ENCODE measurements at places on chromosomes 12 and 14.

DNA sequence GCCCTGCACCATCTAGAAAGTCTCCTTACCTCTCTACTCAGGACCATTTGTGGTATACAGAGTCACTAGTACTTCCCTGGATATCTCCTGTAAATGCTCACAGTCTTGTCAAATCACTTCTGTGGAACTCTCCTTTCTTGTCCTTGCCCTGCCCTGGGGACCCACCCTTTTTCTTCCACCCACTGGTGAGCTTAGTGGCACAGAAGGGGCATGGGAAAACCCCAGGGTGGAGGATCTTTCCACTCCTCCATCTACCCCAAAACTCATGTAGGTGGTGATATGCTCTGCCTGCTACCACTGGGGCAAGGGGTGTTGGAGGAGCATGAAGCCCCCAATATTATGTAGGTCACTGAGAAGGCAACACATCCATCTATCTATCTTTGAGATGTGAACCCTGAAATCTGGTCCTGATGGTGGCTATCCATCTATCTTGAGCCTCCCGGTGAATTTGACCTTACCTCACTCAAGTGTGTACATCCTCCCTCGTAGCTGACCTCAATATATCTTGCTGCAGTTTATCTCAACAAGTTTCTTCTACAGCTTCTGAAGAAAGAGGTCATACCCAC is 943 bp downstream of the TESPA1 start:
- no peak for DNase-seq

DNA sequence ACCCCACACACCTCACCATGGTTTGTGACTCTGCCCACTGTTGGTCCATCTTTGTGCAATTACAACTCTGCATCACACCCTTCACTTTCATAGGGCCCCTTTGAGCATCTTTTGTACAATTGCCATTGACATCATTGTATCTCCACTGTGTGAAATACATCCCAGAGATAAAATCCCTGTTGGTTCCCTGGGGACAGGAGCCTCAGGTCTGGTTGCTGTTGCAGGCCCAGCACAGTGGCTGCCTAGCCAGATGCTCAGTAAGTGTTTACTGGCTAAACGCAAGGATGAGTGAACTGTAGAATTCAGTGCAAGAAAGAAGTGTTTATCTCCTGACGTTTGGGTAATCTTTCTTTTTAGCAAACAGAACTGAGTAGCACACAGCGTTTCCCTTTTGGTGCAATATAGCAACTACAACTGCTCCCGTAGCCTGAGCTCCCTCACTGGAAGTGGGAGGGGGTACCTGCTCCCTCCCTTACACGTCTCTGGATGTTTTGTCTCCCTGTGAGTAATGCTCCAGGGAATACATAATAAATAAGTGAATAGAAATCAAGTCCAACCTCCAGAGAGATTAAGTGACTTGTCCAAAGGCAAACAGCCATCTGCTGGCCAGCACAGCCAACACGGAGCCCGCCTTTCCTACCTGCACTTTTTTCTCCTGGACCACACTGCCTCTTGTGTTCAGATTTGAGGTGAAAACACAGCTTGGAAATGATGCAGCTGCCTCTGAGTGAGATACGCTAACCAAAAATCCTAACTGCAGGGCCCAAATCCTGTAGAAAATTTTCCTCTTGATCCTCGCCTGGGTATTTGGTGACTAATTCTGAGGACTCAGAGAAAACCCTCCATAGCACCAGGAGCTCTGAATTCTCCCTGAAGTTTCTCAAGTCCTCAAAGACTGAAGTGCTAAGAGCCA is 27.4 kb downstream of the GALNT16 start:
- DNase-seq = no peak

- DNase-seq = no peak
Measured at GRCh38 chr14:56333359-56334292, 215.4 kb downstream of the PELI2 start.

- no peak for DNase-seq
Measured at GRCh38 chr12:121539908-121540307, 40.9 kb downstream of the KDM2B start.

GRCh38 chr12:33205981-33206380 is 233.6 kb downstream of the SYT10 start:
- no peak for DNase-seq

DNA sequence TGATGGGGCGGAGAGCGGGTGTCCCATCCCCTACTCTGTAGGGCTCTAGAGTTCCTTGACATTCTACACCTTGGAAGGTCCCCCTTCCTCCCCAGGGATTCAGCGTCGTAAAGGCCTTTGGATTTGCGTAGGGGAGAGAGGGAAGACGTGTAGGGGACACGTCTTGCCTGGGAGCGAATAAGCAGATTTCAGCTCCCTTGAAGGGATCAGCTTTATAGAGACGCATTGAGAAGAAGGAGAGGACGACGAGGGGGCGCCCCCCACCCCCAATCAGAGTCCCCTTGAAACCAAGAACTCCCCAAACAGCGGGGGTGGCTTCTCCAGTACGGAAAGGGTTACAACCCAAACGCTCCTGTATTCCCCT is 324 bp downstream of the CALCOCO1 start:
- DNase-seq = no peak

- no peak for DNase-seq
Measured at GRCh38 chr12:58452546-58452945, 467.8 kb downstream of the LRIG3 start.

DNA sequence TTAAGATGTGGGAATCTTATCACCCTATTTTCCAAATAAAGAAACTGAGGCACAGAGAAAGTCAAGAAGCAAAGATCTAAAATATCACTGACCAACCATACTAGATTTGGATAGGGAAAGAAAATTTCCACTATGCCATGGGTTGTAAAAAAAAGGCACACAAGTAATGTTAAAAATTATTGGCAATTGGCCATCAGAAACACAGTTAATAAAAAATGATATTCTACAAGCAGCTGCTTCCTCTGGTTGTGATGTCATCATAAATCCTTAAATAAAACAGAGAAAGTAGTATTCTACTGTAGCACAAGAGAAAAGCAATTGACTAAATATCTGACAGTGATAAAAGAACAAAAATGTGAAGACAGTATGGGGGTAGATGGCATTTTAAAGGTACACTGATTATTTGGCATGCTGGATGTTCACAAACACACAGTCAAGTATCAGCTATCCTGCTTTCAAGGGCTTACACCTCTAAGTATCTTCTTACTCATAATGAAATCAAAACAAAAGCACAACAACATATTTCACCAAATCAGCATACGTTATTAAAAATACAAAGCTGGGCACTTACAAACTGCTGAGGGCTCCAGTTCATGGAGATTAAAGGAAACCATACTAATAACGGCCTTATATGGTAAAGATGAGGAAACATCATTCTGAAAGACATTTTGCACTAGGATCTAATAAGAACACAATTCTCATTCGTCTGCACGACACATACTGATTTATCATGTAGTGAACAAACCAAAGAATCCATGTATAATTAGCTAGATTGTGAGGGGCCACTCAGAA is 45.7 kb downstream of the CORO1C start:
- DNase-seq = no peak

- DNase-seq = no peak
Measured at GRCh38 chr14:77324816-77325745, 4.2 kb downstream of the GSTZ1 start.

GRCh38 chr14:96252999-96253539 is 2.9 kb upstream of the BDKRB1 start:
- DNase-seq = no peak

- no peak for DNase-seq
Measured at GRCh38 chr14:89185919-89186855, 230.8 kb downstream of the FOXN3 start.

DNA sequence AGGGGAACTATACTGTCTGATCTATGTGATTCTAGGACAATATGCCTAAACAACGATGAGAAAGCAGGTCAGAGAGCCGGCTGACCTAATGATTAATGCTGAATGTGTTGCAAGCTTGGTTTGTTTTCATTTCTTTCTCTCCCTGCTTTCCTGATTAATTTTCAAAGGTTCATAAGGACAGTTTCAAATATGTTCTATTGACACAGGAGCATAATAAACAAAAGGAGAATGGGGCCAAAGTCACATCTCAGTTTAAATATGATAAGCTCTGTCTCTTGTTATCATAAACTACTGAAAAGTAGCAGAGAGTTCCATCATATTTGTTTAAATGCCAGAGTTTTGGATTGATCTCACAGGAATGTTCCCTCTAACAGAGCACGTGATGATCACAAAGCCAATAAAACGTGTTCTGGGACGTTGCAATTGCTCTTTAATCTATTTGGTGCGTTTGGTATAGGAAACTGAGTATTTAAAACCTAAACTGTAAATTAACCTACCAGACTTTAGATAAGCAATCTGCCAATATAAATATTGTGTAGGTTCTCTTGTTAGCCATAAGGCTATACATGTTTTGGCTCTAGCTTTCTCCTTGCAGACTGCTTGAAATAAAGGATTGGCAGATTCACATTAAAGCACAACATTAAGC is 3.7 kb upstream of the HSD17B6 start:
- no peak for DNase-seq

DNA sequence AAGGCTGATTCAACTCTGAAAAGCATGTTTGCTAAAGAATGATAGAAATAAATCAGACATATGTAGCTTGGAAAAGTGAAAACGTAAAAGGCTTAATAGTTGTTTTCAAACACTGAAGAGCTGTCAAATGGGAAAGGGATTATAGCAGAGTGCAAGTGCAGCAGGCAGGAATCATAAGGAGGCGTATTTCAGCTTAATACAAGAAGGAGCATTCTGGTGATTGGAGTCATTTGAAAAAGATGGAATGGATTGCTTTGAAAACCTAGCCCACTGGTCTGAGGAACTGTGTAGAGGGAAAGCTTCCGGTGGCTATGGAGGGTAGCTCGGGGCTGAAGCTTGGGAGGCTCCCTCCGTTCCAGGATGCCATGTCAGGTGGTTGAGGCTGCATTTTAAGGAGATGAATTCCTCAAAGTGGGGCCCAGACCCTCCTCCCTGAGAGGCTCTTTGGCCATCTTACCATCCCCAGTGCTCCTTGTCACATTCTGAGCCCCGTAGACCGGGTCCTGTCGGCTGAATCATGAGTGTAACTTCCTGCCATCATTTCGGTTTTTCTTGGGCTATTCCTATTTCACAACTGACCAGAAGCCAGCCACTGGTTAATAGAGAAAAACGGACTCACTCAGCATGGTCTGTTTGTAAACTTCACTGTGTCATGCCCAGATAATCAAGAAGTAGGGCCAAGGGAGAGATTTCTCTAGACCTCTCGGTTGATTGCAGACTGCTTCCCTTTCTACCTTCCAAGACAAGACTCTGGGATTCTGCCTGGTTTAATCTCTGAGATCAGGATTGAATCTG is 6.5 kb downstream of the WNT5B start:
- no peak for DNase-seq

GRCh38 chr12:65781681-65782269 is 42.5 kb upstream of the HMGA2 start:
- DNase-seq = no peak

DNA sequence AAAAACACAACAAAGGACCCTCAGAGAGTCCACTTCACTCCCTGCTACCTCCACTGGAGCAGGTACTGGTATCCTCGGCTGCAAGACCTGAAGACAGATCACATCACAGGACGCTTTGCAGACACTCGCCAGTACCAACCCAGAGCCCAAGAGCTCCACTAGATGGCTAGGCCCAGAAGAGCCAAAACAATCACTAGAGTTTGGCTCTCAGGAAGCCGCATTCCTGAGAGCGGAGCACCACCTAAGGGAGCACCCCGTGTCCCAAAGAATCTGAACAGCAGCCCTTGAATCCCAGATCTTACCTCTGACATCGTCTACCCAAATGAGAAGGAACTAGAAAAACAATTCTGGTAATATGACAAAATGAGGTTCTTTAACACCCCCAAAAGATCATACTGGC is 399.8 kb downstream of the RAD51B start:
- no peak for DNase-seq

DNA sequence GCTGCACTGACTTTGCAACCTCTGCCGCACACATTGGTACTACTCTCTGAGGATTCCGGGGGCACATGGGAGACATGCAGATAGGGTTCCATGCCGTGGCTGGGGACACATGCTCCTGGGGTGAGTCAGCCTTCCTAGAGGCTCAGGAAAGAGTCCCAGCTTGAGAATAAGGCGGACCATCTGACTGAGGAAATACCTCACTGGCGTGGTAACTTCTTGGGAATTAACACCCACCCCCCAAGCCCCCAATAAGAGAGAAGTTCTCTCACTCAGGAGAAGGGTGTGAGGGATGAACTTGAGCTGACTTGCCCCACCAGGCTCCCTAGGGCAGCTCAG is 23.2 kb downstream of the PLXNC1 start:
- DNase-seq = no peak
